HFF-Myc (cell line): ENCODE measurements at places on chromosomes 3 and 15.

- DNase-seq = no peak
These were observed 79.5 kb upstream of the LIPC start for GRCh38 chr15:58352026-58352929.

DNA sequence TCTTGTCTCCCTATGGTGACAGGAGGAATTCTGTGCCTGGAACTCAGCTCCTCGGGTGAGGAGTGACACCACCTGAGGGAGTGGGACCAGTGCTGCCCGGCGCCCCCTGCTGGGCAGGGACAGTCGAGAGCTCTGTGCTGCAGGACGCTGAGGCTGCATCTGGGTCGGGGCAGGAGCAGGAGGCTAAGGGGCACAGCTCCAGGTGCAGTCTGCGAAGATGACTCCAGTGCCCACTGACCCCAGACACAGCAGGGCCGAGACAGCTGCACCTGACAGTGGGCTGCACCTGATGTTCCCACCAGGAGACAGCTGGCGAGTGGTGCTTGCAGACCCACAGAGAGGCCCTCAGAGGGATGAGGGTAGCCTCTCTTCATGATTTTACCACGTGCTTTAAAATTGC is 152.9 kb downstream of the ATP10A start:
- no peak for DNase-seq

GRCh38 chr3:32283304-32283703 is 44.8 kb downstream of the CMTM8 start:
- no peak for DNase-seq

DNA sequence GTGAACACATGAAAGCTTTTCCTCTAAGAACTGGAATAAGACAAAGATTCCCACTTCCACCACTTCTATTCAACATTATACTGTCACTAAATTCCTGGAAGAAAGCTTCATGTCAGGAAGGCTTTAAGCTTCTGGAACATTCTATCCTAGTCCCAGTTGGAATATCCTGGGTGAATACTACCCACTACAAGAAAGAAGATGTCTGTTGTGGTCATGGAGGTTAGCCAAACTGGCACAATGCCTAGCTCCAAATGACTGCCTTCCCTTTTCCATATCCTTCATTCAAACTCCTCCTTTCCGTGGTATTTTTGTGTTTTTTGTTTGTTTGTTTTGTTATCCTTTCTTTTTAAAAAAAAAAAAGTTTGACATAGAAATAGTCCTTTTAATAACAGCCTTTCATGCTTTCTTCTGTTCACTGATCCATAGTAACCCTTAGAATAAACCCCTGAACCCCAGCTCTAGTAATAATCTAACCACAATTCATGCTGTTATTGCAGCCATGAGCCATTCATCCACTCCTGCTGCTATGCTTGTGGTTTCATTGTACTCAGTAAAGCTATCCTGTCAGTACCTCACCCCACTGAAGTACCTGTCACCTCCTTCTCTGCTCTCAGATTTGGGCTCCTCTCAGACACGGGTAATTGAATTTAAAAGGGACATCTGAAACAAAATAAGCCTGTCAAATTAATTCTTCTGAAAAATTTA is 447.5 kb downstream of the IGSF11 start:
- no peak for DNase-seq

- no peak for DNase-seq
These were observed 111.4 kb downstream of the PGPEP1L start for GRCh38 chr15:98896002-98896721.

GRCh38 chr15:101407439-101407838 is 82.1 kb downstream of the PCSK6 start:
- DNase-seq = no peak

GRCh38 chr3:29789686-29790085 is 508.8 kb downstream of the RBMS3 start:
- DNase-seq = peak; percentile 22

- no peak for DNase-seq
These were observed 11.2 kb downstream of the SCAP start for GRCh38 chr3:47464588-47464987.

DNA sequence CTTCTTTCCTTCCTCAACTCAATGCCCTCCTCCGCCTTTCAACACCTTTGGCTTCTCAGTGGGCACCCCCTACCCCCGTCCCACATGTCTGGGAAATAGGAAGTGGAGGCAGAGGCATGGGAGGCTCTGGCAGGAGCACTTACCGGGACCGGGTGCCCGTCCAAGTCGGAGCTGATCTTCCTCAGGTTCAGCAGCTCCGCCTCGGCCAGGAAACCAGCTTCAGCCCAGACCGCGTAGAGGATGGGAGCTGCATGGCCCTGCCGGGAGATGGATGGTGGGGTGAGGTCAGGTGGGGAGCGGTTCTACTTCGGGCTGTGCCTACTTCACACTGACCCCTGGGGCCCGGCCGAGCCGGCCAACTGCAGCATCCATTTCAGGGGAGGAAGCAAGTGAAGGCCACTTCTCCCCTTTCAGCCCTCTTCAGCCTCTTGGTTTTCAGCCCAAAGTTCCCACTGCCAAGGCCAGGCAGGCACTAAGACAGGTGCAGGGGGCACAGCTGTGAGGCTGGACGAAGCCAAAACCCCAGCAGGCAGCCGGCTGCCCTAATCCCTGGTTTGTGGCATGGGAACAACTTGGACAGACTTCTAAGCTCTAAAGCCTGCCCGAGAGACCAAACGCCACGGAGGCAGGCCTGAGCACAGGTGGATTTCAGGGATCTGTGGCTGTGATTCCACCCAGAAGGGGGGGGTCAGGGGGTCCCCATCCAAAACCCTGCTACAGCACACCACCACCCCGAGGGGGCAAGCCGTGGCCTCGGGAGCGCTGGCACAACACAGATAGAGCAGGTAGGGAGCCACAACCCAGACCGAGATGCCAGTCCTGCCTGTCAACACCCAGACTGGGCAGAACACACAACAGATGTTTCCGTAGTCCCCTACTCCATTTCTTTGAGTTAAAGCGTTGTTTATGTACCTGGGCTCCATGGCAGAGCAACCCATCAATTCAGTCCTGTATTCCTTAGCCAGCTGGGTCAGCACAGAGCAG is 14.5 kb downstream of the TKT start:
- DNase-seq = no peak

DNA sequence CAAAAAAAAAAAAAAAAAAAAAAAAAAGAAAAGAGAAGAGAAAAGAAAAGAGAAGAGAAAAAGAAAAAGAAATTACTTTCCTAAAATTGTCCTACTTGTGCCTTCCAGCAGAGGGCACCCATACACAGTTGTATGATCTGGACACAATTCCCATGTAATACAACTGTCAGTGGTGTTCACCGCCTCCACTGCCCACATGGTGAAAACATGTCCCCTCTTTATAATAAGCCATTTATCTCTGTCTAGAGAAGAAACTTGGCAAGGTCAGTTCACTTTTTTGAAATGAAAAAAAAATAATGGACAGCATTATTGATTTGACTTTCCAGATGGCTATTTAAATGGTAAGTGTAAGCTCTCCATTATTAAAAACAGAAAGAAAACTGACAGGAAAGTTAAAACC is 459.4 kb downstream of the GBE1 start:
- DNase-seq = peak; percentile 30

GRCh38 chr3:29064085-29064484 is 216.8 kb upstream of the RBMS3 start:
- DNase-seq = peak; percentile 87

DNA sequence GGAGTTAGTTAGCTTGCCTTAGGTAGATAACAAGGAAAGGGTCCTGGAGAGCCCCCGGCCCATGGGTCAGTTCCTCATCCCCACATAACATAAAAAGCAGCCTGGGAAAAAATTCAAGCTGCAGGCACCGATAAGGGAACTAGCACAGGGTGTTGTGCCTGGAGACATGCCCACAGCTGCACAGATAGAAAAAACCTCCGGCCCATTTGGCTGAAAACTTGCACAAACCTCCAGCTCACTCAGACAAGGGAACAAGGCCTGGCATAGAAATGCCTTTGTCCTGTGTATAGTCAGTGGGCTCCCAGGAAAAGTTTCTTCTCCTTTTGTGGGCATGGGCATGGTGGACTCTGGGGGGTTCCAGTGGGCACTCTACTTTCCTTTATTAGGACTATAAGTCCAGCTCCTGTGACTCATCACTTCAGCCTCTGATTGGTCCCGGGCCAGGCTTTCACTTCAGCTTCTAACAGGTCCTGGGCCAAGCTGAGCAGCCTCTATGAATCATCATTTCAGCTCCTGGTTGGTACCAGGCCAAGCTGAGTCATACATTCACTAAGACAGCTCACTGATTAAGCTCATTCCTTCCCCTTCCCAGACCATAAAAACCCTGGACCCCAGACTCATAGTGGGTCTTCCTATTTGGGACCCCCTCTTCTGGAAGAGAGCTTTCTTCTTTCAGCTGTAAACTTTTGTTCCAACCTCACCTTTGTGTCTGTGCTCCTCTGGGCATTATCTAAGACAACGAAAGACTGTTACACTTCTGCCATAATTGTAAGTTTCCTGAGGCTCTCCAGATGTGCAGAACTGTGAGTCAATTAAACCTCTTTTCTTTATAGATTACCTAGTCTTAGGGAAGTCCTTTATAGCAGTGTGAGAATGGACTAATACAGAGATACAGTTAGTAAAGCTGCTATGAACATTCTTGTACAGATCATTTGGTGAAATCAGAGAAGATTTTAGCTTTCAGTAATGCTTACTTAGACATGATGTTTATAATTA is 348.0 kb upstream of the DPPA4 start:
- peak; percentile 98 for DNase-seq

DNA sequence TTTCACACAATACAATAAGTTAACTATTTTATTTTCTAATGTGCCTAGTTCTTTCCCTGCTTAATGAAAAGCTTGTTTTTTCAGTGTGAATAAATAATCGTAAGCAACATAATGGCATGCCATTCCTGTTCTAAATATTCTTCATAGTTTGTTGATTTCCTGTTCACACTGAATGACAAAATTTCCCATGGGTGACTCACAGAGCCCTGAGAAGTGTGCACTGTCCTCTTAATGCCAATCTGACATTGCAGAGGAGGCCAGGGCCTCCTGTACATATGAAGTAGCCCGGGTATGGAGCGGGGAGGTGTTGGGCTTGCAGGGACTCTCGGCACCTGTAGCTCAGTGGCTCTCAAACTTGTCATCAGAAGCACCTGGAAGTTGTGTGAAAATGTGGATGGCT is 24.3 kb downstream of the CCR3 start:
- DNase-seq = no peak

GRCh38 chr15:52780172-52780980 is 9.8 kb downstream of the ONECUT1 start:
- DNase-seq = peak; percentile 21

GRCh38 chr15:66047321-66048024 is 178.2 kb downstream of the RAB11A start:
- DNase-seq = no peak

GRCh38 chr3:31465999-31466398 is 66.7 kb upstream of the STT3B start:
- no peak for DNase-seq

DNA sequence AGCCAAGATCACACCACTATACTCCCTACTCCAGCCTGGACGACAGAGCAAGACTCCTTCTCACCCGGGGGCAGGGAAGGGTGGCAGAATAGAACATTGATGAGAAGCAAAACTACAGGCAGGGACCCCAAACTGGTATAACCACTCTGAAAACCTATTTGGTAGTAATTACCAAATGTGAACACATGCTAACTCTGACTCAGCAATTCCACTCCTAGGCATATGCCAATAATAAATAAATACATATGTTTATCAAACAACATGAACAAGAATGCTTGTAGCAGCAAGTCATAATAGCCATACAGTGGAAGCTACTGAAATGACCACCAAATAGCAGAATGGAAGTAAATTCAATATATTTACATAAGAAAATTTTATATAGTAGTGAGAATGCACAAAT is 31.0 kb upstream of the USP50 start:
- DNase-seq = no peak

- no peak for DNase-seq
These were observed 54.1 kb upstream of the ATP2C1 start for GRCh38 chr3:130839813-130840212.

DNA sequence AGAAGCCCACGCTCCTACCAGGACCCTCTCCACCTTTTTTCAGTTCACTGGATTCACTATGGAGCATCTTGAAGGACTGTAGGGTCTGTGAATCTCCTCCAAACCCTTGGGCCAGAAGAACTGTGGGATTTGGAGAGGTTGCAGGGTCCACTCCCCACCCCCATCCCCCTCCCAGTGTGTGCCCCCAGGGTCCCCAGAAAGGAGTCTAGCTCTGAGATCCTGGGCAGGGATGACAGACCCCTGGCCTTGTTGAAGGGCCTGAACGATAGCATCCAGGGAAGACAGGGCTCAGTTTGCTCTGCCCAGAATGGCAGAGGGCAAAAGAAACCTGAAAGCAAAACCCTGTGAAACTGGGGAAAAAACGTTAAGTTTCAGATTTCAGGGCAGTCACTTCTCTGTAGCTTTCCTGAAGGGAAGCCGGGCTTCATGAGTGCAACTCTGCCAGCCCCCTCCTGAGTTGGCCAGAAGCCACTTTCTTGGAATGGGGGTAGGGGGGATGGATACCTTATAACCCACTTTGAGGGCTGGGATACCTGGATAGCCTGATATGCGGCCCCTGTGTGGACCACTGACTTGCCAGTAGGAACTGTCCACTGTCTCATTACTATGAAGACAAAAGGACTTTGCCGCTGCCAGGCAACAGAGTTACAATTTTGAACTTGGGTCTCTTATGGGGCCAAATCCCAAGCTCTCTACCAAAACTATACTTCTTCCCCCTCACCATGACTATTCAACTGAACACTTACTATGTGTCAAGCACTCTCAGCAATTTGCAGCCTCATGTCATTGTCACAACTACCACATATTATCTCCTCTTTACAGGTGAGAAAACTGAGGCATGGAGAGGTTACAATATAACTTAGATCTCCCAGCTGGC is 1.6 kb upstream of the CISH start:
- DNase-seq = no peak

GRCh38 chr3:130925628-130926027 is 31.7 kb downstream of the ATP2C1 start:
- no peak for DNase-seq

- DNase-seq = peak; percentile 88
These were observed 16.0 kb downstream of the ANKRD63 start for GRCh38 chr15:40266828-40267304.

DNA sequence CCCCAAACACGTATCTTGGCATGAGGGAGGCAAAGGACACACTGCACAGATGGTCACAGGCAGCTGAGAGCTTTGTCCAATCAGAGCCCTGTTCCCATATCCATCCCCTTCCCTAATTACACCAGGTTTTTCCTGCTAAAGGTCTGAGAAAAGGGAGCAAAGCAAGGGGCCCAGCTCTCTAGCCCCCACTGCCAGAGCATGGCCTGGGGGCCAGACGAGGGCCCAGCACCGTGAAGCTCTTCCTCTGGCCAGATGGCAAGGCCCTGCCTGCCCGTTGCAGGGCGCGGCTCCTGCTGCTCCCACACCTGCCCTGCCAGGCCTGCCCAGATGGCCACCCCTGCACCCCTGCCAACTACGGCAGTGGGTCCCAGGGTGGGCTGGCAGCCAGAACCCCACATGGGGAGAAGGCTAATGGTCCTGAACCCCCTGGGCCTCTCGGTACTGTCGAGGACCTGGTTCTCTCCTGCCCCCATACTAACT is 3.2 kb downstream of the SHF start:
- DNase-seq = no peak
